ENCODE measurements at places on chromosomes 4 and X. TPM values are rescaled to one million over a fixed set of nuclear protein-coding genes. Genes with fewer than 3 reads are reported as not detected.

- no peak for DNase-seq
Observed at GRCh38 chr4:138696058-138696457, 319.5 kb upstream of the NOCT start.

DNA sequence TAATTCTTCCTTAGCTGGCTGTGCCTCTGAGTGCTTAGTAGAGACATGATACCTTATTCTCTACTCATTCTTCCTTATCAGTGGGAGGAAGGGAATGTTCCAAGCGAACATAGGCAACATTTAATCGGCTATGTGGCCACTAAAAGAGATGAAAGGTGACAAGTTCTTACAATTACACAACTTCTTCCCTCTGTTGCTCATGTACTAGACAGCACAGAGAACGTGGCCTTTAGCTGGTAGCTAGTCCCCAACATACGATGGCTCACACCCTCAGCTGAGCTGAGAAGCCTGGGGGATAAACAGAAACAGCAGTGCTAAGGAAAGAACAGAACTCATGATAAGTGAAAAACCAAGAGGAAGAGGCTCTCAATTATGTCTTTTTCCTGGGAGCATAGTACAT lies 52.2 kb downstream of the APOO start:
- no peak for DNase-seq

DNA sequence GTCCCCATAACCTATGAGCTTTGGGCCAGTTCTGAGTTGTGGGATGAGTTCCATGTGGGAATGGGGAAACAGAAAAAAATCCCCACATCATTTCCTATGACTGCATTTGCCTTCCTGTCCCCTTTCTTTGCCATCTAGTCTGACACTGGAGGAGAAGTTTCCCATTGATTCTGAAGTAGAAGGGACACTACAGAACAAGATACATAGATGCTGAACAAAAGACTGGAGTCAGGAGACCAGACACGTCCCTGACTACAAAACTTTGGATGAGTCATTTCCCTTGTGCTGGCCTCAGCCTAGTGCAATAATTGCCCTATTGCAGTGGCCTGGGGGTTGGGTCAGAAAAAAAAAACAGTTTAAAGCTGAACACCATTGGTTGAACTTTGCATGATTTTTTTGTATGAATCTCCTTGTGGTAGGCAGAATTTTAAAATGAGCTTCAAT lies 22.1 kb downstream of the BEX3 start:
- DNase-seq, result no peak

GRCh38 chr4:24521544-24521943 lies 62.8 kb downstream of the DHX15 start:
- DNase-seq, result no peak

DNA sequence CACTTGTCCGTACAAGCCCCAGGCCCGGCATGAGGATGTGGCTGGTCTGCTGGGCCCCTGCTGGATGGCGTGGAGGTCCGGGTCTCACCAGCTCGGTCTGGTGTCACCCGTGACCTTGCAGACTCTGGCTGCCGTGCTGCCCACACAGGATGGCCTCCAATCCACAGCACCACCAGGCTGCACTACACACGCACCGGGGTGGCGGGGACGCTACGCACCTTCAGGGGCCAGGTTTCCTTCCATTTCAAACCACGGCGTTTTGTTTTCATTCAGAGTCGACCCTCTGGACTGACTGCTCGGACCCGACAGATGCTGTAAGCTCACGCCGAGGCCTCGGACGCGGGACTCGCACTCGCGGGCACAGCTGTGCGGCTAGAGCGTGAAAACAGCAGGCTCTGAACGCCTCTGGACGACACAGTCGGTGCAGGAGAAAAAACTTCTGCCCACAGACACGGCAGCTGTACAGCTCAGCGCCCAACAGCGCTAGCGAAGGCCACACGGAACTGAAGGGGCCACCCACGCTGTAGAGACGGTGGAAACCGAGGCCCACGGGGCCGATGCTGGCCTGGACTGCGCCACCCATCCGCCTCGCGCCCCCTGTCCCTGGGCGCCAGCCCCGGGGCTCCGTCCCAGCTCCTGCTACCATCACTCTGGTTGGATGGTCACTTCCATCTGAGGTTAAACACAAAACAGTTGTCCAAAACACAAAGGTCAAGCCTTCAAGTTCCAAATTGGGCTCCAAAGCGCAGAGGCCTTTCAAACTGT lies 40.0 kb downstream of the FAM53A start:
- DNase-seq, result no peak

DNA sequence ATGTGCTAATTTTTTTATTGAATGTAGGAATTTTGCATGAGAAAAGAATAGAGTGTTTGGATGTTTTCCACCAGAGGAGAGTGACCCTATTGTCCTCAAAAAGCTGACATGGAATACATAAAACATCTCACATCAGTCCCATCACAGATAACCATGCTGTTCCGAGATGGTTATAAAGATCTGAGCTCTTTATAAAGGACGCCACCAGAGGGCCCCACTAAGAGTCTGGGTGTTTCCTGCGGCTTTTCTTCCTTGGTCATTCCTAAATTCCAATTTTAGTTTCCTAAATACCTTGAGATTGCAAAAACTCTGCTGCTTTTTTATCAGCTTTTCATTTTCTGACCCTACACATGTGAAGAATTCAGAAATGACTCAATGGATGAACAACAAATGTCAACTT lies 504.5 kb upstream of the FRG1 start:
- DNase-seq, result no peak

DNA sequence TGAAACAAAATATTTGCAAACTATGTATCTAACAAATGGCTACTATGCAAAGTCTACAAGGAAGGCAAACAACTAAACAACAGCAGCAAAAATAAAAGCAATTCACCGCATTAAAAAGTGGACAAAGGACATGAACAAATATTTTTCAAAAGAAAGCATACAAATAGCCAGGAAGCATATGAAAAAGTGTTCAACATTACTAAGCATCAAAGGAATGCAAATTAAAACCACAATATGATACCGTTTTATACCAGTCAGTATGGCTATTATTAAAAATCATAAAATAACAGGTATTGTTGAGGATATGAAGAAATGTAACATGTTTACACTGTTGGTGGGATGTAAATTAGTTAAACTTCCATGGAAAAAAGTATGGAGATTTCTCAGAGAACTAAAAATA lies 1106.7 kb downstream of the PDHA2 start:
- no peak for DNase-seq

DNA sequence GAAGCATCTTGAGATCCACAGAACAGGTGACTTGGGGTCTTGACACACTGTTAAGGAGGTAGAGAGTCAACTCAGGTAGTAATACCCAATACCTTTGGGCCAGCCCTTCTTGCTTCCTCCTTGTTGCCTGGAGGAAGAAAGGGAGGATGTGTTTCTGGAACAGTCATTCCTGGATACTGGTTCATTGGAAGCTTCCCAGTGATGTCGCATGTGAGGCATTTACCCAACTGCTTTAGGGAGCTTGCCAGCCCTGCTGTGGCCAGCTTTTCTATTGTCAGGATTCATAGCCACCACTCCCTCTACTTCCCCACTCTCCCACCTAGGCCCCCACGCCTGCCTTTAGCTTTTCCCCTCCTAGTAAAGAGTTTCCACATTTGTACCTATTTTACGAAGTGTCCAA lies 310.3 kb upstream of the PRPS2 start:
- no peak for DNase-seq

DNA sequence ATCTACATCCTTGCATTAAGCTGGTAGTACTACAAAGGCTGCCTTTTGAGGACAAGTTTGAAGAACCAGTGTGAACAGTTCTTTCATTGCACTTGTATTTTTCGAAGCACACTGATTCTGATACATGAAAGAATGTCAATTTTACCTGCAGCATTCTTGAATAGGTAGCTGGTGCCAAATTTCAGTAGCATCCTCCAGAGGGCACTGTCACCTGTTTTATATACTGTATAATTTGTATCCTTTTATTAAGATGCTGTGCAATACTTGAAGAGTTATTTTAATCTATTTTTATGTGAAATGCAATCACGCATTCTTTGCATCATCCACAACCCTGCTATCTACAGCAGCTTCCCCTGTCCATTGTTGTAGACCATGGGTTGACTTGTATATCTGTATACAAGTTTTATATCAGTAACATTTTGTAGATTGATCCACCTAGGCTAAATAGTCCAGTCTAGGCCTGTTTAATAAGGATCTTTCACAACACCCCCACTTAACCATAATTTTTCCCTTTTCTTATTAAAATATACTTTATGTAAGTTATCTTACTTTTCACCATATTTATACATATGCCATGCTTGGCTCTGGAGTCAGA lies 325.7 kb downstream of the PCDH7 start:
- DNase-seq, result no peak

DNA sequence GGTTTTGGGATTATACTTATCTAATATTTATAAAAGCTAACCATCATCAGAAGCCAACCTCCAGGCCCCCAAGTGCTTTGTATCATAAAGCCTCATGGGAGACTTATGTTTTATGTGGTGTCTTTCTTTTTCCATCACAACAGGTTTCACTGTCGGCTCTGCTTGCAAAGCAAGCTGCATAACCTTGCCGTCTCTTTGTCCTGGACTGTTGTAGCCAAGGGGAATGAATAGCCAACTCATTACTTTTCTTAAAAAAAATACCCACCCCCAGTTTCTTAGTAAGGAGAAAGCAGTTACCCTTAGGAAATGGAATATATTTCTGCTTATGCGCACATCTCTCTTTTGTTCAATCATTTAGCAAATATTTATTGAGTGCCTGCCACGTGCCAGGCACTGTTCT lies 40.7 kb downstream of the FAM184B start:
- no peak for DNase-seq

Gene IQCM
- not detected for total RNA-seq

Gene ABLIM2
- total RNA-seq, result 8.5 TPM

Gene RBMX
- 179 TPM for total RNA-seq

Gene SLC16A2
- 6.8 TPM for total RNA-seq

Gene ZNF732
- 0.44 TPM for total RNA-seq

Gene BBS7
- total RNA-seq, result 17.5 TPM

Gene ARX
- total RNA-seq, result not detected

Gene C1QTNF7
- total RNA-seq, result 4.3 TPM

Gene HMX1
- total RNA-seq, result not detected

Measured in ureter (tissue), 1 donor.